Fibroblast of skin of right biceps (primary cell): ENCODE measurements at places on chromosomes 13 and 19.

GRCh38 chr13:73815796-73816195, 318.4 kb downstream of the KLF12 start:
- no peak for DNase-seq

- no peak for DNase-seq
Measured at GRCh38 chr19:3084943-3085342, 9.2 kb upstream of the GNA11 start.

- DNase-seq: no peak
Measured at GRCh38 chr19:53900191-53900860, 8.8 kb upstream of the CACNG7 start.

- DNase-seq: no peak
Measured at GRCh38 chr19:858868-859843, at the start of gene CFD. CFD (plus strand) TSS chr19:859664; CDS start chr19:859690, 26 bp downstream.

GRCh38 chr19:3950871-3951861, 18.3 kb downstream of the NMRK2 start:
- DNase-seq: no peak

DNA sequence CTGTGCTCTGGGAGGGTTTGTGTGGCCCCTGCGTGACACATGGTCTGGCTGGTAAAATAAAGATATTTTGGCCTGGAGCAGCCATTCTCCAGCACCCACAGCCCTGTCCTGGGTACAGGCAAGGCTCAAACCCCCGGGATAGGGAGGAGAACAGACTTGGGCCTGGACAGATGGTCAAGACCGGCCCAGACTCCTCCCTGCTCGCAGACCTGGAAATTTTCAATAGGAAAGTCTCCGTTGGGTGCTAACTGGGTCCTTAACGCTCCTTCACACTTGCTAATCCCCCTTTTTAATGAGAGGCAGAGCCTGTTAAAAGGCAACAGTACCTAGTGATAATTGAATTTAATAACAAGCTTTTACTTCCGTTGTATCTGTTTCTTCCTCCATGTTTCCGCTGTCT, 2.5 kb downstream of the PALM start:
- DNase-seq: no peak

DNA sequence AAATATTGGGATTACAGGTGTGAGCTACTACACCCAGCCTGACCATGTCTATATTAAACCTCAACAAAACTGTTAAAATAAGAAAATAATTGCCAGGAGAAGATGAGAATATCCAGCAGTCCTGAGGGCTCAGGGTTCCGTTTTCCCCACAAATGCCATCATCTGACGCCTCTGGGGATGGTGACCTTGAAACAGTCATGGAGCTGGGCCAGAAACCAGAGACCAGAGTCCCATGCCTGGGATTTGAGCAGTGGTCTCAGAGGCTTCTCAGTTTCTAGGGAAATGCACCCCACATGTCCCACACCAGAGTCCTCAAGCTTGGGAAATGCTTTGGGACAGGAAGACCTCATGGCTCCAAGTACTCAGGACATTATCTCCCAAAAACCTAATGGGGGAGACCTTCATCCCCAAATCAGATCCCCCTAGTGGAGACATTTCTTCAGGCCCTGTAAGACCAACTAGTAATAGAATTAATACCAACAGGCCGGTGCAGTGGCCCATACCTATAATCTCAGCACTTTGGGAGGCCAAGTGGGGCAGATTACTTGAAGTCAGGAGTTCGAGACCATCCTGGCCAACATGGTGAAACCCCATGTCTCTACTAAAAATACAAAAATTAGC, 2.9 kb upstream of the MAP1S start:
- DNase-seq: no peak

GRCh38 chr13:27920677-27921420, 1.0 kb downstream of the PDX1 start:
- no peak for DNase-seq

- DNase-seq: peak; percentile 2
Measured at GRCh38 chr13:113584870-113585671, 518 bp downstream of the TFDP1 start.

DNA sequence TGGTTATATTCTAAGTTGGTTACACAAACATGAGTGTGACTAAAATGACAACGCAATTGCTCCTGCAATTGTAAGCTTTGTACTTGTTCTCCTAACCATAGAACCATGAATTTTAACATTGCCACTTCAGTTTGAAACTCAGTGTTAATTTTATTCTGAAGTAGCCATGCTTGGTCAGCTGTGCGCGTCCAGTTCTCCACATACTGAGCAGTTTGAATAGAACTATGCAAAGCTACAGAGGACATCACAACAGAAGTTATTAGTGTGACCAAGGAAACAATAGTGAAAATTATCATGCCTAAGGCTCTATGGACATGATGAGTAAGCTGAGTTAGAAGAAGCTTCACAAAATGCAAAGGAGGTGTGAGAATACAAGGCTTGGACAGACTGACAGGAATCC, 19.6 kb upstream of the ZNF100 start:
- no peak for DNase-seq

DNA sequence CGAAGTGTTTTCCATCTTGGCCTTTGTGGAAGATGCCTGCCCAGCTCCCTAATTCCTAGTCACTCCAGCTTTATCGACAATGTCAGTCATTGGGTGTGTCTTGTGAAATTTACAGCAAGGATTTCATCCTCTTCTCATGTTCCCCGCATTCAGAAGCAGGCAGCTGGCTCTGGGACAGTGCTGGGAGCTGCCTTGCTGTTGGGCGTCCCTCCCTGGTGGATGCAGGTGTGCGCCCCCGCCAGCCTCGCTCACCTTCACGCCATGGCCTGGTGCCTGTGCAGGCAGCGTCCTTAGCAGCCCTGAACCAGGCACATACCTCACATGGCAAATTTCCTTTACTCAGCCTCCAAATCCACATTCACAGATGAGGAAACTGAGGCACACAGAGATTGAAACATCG, 39.7 kb upstream of the TFDP1 start:
- no peak for DNase-seq

GRCh38 chr13:67075239-67075638, 154.9 kb downstream of the PCDH9 start:
- DNase-seq: peak; percentile 8

DNA sequence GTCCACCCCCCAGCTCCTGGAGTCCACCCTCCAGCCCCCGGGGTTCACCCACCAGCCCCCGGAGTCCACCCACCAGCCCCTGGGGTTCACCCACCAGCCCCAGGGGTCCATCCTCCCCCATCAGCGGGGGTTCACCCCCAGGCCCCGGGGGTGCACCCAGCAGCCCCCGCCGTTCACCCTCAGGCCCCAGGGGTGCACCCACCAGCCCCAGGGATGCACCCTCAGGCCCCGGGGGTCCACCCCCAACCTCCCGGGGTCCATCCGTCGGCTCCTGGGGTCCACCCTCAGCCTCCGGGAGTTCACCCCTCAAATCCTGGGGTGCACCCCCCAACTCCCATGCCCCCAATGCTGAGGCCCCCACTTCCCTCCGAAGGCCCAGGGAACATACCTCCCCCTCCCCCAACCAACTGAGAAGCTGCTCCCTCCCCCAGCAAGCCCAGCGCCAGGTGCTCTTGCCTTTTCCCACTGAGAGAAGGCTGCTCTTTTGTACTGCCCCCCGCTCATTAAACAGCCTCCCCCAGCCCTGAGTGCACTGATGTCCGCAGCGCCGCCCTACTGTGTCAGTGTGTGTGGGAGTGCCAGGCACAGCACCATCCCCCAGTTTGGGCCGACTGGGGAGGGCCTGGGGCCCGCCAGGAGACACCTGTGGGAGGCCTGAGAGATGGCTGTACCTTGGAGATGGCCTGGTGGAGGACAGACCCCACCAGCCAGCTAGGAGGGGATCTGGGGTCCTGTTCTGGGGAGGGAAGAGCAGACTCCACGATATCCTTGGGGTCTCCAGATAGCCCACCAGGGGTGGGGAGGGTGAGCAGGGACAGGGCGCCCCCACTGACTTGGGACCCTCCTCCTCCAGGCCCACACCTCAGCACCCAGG, 750 bp upstream of the AMH start:
- DNase-seq: no peak

DNA sequence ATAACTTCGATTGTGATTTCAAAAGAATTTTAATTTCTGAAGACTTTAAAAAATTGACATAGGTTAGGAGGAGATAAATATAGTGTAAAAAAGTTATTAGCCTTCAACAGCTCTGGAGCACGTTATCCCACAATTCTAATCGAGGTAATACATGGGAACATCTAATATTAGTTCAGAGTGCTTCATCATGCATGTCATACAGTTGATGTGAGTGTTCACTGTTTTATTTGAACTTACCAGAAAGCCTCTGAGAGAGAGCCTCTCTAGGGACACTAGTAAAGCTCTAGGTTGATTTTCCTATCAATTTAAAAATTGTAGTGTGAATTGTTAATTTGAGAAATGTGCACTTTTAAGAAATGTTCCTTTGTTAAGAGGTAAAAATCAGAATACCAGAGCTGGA, 140.4 kb downstream of the LMO7 start:
- no peak for DNase-seq

GRCh38 chr13:60590800-60591747, 194.1 kb downstream of the TDRD3 start:
- peak; percentile 96 for DNase-seq

GRCh38 chr19:6700586-6701316, 19.7 kb downstream of the C3 start:
- DNase-seq: no peak

DNA sequence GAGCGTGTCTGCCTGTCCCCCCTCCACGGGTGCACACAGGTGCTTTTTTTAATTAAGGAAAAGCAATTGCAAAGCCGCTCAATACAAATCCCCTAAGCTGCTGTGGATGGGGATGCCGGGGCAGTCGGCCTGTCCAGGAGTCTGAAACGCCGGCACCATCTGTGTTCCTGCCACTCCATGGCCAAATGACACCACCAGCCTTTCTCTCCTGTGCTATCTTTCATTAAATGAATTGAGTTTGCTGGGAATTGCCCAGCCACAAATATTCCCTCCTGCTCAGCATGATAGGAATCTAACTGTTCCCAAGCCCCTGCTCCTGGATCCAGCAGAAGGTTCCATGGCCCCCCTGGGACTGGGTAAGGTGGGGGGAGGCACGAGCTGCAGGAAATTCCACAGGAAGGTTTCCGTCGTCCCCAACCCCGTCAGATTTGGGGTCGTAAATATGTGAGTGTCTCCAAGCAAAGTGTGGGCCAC, 139.2 kb downstream of the KDM4B start:
- no peak for DNase-seq
